ENCODE measurements at places on chromosomes 11 and 22.

DNA sequence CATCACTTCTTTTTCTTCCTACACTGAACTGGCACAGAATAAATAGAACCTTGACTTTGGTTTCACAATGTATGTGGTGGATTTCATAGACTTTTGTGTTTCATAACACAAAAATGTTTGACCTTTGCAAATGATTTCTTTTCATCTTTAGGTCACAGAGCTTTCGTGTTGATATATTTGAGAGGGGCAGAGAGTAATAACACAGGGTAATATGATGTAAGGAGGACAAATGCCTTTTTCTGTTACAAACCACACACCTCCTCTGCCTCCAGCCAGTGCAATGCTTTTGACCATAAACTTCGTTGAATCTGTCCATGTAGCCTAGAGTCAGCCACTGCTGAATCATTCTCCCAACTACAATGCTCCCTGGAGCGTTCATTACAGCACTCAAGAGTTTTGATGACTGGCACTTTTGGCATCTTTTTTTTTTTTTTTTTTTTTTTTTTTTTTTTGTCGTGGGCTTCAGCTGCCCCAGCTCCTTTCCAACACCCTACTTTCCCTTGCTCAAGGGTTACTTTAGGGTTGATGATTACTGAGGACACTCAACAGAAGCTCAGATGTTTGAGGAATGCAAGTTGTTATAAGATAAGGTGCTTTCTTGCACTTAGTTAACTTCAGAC, 11.4 kb upstream of the CAT start:
- peak; percentile 53 for DNase-seq

- peak; percentile 84 for DNase-seq
Measured at GRCh38 chr11:130473056-130473794, 24.8 kb downstream of the ADAMTS15 start.

DNA sequence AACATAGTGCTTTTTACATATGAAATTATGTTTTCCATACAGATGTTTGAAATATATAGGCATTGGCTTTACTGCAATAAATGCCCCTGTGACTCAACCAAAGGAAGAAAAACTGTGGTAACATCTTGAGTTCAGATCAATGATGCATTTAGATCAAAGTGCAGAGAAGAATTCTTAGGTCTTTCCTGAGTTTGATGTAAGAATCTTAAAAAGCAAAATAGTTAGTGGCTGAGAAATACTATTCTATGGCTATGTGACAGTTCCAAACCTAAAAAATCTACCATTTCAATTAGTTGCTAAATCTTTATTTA, 93.7 kb downstream of the SOX6 start:
- DNase-seq: no peak

DNA sequence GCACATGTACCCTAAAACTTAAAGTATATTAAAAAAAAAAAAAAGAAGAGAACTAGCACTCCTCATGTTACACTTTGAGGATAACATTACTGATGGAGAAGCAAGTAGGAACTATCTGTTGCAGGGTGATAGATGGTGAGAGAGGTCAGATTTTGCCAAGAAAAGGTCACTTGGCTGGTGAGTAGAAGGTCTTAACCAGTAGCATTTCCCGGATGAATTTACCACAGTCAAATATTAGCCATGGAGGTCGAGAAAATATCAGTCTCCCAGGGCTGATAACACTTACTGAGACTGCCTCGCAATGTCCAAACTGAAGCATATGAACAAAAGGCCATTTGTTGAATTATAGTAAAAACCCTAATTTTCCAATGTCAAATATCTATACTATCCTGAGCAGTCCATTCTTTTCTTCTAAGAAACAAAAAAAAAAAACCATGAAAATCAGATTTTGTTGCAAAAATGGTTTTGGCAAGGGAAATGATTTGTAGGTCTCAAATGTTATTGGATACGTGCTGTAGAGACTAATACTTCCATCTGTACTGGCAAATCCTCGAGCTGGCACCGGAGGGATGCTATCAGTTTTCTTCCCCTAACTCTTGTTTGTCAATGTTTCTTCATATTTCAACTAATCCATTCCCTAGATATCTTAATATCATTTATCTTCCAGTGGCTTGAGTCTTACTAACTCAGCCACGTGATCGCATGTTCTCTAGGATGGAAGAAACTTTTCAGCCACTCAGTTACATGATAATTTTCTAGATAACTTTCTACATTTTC, 14.5 kb upstream of the BBOX1 start:
- DNase-seq: no peak

DNA sequence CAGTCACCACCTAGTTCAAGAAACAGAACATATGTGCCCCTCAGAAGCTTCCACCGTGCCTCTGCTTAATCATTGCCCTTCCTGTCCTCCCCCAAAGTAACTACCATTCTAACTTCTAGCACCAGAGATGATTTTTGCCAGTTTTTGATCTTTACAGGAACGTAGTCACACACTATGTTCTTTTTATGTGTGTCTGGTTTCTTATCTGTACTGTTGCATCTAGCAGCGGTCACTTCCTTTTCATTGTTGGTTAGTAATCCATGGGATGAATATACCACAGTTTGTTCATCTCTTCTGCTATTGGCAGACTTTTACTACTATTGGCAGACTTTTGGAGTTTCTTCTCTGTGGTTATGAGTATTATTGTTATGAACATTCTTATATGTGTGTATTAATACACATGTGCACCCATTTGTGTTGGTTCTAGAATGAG, 34.6 kb downstream of the SPECC1L start:
- DNase-seq: no peak

GRCh38 chr11:12127206-12127898, 17.0 kb downstream of the MICAL2 start:
- no peak for DNase-seq

DNA sequence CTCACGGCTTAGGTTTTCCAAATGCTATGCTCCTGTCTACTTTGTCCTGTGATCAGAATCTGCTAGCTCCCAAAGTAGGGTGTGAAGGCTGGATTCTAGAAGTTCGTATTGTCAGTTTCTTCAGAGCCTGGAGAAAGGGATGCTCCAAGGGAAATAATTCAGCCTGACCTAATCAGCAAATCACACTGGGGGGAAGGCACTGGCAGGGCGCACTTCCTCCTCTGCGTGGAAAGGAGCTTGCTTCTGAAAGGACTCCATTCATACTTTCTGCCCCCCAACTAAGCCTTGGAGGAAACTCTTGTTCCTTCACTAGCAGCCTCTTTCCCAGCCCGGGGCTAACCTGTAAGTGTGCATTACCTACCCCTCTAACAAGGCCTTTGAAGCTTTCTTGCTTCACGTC, 165.9 kb downstream of the NAV2 start:
- DNase-seq: no peak

DNA sequence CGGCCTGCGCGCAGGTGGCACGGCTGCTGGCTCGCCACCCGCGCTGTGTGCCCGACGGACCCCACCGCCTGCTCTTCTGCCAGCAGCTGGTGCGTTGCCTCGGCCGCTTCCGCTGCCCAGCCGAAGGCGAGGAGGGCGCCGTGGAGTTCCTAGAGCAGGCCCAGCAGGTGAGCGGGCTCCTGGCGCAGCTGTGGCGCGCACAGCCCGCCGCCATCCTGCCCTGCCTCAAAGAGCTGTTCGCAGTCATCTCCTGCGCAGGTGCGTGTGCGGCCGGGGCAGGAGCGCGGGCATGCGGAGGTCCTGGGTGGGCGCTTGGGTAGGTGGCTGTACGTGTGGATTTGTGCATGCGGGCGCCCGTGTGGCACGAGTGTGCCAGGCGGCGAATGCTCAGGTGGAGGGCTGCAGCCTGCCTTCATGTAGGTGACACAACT, 8.0 kb downstream of the USP35 start:
- DNase-seq: no peak

GRCh38 chr22:29907753-29908515, 25.0 kb downstream of the MTMR3 start:
- no peak for DNase-seq

DNA sequence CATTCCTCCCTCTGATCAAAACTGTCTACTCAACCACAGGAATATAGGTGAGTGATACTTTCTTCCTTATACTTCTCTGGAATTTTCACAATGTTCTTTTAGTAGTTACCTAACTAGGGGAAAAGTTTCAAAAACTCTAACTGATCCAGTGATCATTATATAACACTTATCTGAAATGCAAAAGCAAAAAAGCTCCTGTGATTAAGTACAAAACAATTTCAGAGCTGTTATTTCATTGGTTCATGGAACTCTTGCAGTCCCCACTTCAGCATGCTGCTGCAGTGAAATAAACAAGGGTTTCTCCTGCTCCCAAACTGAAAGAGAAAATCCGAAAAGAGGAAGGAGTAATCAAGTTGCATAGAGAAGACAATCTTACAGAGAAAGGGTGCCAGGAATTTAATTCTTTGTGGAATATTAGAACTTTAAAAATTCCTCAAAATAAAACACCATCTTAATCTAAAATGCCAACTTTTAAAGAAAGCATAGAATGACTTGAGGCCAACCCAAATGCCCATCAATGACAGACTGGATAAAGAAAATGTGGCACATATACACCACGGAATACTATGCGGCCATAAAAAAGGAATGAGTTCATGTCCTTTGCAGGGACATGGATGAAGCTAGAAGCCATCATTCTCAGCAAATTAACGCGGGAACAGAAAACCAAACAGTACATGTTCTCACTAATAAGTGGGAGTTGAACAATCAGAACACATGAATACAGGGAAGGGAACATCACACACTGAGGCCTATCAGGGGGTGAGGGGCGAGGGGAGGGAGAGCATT, 20.3 kb downstream of the PPP2R1B start:
- no peak for DNase-seq

DNA sequence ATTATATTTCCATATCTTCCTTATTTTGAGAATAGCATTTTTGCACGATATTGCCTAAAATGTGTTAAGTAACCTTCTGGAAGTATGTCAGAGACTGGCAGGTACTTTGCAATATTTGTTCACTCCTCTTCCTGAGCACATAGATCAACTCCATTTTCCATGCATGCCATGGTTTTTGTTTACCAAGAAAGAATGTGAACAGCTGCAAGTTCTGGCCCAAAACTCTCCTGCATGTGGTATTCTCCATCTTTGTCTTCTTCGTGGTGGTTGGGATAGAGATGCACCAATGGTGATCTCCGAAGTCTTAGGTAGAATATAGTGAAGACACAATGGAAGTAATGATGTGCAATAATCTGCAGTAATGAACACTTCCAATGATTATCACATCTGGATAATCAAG, 2241.0 kb upstream of the RAG2 start:
- DNase-seq: no peak

DNA sequence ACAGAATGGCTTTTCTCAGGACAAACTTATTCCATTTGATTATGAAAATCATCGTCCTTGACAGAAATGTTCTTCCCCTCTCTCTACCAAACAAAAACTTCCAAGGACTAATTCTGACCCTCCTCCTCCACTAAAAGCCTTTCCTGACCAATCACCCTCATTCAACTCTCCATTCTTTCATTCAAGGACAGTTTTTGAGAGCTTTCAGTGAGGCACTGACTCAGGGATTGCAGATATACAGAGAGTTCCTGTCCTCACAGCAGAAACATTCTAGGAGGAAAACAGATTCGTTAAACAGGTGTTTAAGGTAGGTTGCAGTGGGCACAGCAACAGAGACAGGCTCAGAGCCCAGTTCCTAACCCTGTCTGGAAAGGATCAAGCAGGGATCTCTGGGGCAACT, 41.5 kb downstream of the OR4D9 start:
- DNase-seq: no peak
